ENCODE measurements at places on chromosomes 11 and 22. TPM values are rescaled to one million over a fixed set of nuclear protein-coding genes. Genes with fewer than 3 reads are reported as not detected.
A peak's percentile ranks its signal among the peaks of the same experiment; 100 is the strongest.

DNA sequence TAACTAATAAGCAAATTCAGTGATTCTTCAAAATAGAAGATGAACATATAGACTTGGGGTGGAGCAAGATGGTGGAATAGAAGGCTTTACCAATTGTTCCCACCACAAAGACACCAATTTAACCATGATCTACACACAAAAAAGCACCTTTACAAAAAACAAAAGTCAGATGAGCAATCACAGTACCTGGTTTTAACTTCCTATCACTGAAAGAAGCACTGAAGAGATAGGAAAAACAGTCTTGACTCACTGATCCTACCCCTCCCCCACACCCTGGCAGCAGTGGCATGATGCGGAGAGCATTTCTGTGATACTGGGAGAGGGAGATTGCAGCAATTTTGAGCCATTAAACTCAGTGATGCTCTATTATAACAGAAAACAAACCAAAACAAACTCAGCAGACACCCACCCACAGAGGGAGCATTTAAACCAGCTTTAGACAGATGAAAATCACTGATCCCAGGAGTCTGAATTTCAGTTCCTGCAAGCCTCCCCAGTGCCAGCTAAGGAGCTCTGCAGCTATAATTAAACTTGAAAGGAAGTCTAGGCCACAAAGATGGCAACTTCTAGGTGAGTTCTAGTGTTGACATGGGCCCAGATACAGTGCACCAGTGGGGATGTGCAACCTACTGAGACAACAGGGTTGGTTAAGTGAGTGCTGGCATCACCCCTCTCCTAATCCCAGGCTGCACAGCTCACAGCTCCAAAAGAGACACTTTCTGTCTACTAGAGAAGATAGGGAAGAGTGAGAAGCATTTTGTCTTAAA is 161.8 kb upstream of the GRIA4 start:
- no peak for DNase-seq

The ANKK1 gene
- total RNA-seq: 0.22 TPM

- DNase-seq: no peak
Observed at GRCh38 chr22:31346733-31347250, 646 bp upstream of the PATZ1 start.

DNA sequence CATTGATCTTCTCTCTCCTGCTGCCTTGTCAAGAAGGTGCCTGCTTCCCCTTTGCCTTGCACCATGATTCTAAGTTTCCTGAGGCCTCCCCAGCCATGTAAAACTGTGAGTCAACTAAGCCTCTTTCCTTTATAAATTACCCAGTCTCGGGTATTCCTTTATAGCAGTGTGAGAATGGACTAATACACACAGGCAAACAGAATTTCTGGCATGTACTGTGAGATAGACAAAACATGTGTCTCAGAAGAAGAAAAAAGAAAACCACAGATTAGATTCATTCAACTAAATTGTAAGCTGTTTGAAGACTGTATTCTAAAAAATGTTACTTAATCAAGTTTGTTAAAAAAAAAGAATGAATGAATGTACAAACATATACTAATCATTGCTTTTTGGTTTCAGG is 1.5 kb upstream of the MMP20 start:
- no peak for DNase-seq

DNA sequence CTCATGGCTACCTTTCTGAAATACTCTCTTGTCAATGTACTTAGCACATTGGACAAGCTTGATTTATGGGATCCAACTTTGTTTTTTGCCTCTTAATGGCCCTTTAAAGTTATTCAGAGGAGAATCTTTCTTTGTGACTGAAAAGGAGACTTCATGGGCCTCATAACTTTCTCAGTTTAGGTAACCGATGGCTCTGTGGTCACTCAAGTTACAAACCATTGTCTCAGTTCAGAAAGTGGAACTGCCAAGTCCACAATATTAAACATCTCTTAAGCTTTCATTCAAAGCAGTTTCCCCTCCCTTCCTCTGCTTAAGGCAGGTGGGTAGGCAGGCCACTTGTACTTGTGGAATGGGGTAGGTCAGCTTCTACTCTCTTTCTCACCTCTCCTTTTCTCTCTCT is 12.3 kb upstream of the ARL14EP start:
- DNase-seq: no peak

DNA sequence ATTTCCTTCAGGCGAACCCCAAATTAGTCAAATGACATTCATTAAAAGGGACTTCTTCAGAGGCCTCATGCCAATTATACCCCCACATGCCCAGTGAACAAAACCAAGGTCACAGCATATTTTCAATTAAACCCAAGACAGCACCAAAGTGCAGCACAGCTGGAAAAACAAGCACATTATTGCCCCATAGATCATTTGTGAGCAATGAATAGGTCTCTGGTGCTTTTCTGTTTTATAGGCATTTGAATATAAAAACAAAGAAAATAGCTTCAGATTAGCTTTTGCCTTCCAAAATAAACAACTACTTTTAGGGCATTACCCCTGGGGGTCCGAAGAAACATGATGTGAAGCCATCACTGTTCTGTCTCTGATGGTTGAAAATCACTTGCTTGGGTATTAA is 1319.9 kb downstream of the LRRC4C start:
- no peak for DNase-seq

The TBX1 gene
- 3.9 TPM for total RNA-seq

DNA sequence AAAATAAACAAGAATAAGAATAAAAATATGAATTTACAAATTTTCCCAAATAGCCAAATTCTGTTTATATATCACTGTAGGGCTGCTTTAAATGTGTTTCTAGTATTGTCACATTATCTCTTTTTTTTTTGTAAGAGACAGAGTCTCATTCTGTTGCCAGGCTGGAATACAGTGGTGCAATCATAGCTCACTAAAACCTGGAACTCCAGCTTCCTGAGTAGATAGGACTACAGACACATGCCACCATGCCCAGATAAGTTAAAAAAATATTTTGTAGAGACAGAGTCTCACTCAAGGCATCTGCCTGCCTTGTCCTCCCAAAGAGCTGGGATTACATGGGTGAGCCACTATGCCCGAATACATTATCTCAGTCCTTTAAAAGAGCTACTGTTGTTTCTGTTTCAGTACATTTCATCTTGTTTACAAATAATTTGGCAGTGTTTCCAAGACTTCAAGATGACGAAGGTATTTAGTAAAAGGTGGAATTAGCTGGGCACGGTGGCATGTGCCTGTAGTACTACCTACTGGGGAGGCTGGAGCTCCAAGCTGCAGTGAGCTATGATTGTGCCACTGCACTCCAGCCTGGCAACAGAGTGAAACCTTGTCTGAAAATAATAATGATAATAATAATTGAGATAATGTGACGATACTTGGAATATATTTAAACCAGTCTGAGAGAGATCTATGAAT is 6.0 kb downstream of the FOLH1 start:
- no peak for DNase-seq

DNA sequence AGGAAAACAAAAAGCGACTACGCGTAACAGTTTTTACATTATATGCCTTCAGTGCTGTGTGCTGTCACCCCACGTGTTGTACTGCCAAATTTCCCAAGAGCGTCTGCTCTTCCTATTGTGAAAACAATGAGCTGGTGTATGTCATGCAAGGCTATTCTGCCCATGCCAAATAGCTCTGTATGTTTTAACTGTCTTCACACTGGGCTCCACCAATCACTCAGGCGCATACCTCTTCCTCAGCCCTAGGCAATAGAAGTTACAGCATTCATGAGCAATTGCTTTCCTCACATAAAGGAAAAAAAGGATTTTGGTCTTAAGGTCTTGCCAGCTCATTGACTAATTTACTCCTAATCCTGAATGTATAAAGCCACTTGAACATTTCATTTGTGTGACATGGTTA is 606.8 kb downstream of the NTM start:
- DNase-seq: no peak

- no peak for DNase-seq
Observed at GRCh38 chr11:126165757-126166156, 45.7 kb downstream of the RPUSD4 start.

DNA sequence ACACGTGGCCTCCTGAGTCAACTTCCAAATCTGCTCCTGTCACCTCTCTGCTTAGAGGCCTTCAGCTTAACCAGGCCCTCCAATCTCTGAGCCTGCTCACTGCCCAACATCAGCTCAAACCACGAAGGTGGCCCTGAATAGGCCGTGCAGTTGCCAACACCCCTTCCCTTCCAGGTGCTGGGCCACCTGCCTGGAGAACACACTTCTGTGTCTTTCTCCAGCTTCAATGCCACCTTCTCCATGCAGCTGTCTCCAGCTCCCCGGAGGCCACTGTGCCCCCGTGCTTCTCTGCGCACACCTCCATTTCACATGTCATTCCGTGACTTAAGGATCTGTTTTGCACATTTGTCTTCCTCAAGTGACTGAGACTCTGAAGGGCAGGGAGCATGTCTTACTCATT is 5.3 kb downstream of the RELA start:
- no peak for DNase-seq

DNA sequence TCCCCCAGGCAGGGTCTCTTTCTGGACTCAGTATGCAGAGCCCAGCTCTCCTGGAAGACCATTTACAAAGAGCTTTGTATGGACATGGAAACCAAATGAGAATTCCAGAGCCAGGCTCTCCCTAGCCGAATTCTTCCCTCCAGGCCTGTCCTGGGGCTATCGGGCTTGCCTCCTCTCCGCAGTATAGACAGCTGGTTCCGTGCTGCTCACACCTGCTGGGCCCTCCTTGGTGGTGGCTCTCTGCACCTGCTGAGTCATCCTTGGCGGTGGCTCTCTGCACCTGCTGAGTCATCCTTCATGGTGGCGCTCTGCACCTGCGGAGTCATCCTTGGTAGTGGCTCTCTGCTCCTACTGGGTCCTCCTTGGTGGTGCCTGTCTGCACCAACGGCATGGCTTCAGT is 743.5 kb downstream of the BRD1 start:
- DNase-seq: peak; percentile 37

The RASSF10 gene
- total RNA-seq: not detected

DNA sequence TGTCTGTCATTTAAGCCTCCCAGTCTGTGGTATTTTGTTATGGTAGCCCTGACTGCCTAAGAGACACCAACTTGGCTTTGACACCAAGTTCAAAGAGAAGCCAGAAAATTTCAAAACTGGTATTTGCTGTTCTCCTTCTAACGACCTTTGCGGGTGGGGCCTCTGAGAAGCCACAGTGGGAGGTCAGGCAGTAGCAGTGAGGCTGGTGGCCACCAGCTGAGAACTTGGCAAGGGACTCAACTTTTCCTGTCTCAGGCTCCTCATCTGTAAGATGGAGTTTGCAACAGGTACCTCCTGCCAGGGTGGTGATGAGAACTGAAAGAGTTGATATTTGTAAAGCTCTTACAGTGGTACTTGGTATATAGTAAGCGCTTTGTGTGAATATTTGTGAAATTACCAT is 183.4 kb downstream of the BCR start:
- no peak for DNase-seq

- DNase-seq: no peak
Observed at GRCh38 chr22:20579273-20580120, 72.1 kb downstream of the MED15 start.

The RASSF7 gene
- 35.9 TPM for total RNA-seq
